ENCODE measurements at places on chromosomes 7 and 10.

- no peak for DNase-seq
Measured at GRCh38 chr10:101670635-101671034, 24.3 kb downstream of the FBXW4 start.

GRCh38 chr10:119100434-119101238 is 3.3 kb upstream of the DENND10 start:
- DNase-seq, result peak; percentile 57

DNA sequence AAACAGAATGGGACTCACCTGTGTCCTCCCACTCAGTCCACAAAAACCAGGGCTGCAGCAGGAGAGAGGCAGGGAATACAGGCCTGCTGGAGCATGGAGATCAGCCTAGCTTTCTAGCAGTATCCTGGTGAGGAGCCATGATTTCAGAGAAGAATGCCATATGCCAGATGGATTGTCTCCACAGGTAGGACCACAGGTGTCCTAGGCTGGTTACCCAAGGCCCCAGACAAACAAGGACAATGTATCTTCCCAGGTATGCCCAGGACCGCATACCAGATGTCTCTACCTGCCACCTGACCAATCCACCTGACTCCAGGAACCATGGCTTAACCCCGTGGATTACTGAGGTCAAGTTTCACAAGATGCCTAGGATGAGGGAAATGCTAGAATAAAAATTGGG is 295.4 kb upstream of the NPSR1 start:
- no peak for DNase-seq

GRCh38 chr7:166338-167060 is 25.9 kb upstream of the FAM20C start:
- DNase-seq, result no peak

GRCh38 chr7:27128034-27128433 is 2.5 kb downstream of the HOXA4 start:
- DNase-seq, result no peak

DNA sequence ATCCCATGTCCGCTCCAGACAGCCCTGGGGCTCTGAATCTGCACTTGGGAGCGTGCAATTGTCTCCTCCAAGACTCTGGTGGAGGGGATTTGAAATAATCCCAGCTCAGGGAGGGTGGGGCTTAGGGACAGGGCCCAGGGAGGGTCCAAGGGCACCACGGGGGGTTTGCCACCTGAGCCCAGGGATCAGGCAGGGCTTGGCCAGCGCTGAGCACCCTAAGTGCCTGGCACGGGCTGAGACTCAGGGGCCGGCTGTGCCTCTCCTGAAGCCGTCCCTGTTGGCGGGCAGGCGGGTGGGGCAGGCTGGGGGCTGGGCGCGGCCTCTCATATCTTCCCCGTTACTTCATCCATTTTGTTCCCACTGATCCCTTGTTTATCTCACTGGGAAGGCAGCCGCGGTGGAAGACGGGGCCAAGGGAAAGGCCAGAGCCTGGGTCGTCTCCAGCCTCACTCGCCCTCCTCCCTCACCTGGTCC is 41.8 kb upstream of the ELN start:
- DNase-seq, result no peak

DNA sequence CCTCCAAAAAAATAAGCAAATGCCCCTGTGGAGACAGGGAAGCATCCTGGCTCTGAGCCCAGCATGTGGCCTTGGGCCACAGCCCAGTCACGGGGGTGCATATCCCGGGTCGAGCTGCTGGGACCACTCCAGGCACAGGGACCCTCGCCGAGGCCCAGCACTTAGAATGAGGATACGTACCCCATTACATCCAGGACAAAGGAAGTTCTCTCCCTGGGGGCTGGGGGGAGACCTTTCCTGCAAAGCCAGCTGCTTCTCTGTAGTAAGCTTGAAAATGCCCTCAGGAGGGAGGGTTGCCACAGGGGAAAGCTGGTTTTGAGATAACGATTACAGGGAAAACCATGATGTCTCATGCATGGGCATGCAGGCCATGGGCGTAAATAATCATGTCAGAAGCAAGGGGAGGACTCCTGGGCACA is 75.5 kb downstream of the HIPK2 start:
- no peak for DNase-seq

DNA sequence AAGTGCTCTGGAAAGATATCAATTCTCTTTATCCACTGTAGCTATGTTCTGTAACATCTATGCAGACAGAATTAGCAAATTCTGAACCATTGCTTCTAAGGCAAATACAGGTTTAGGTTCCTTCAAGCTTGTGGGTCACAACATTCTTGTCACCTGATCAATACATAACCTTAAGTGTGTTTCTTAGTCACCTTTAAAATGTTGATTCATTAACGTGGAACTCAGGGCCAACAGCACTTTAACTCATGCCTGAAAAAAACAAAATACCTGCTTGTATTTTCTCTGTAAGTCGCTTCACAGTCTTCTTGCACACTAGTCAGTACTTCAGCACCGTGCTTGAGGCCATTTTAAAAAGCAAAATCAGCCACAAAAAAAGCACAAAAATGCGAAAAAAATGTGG is 35.2 kb upstream of the TRIL start:
- DNase-seq, result no peak

DNA sequence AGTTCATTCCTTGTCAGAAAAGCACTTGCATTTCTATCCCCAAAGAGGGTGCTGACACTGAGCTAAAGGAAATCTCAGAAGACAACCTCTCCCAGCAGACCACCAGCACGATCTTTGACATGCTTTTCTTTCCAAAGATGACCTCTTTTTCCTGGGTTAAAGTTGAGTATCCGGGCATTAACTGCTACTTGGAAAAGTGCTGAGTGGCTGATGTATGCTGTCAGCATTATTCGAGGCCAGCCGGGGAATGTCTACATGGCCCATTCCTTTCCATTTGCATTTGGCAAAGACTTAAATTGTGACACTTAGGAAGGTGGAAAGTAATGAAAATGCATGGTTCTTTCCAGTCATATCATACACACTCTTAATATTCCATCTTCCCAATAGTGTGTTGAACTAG is 90.6 kb upstream of the SKAP2 start:
- DNase-seq, result no peak
